ENCODE measurements at places on chromosomes 13 and 19.

GRCh38 chr19:41351339-41352245, 2.1 kb downstream of the TGFB1 start:
- no peak for DNase-seq

DNA sequence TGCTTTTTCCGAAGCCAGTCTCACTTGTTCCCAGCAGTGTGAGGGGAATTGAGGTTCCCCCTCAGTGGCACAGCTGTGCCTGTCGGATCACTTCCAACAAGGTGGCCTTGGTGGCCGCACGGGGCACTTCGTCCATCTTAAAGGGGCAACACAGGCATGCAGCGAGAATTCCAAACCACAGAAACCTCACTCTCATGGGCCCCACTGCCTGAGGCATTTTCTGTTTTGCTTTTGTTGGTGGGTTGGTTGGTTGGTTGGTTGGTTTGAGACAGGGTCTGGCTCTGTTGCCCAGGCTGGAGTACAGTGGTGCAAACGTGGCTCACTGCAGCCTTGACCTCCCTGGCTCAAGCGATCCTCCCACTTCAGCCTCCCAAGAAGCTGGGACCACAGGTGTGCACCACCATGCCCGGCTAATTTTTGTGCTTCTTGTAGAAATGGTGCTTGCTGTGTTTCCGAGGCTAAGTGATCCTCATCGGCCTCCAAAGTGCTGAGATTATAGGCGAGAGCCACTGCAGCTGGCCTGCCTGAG, 3.7 kb upstream of the NDUFS7 start:
- no peak for DNase-seq

DNA sequence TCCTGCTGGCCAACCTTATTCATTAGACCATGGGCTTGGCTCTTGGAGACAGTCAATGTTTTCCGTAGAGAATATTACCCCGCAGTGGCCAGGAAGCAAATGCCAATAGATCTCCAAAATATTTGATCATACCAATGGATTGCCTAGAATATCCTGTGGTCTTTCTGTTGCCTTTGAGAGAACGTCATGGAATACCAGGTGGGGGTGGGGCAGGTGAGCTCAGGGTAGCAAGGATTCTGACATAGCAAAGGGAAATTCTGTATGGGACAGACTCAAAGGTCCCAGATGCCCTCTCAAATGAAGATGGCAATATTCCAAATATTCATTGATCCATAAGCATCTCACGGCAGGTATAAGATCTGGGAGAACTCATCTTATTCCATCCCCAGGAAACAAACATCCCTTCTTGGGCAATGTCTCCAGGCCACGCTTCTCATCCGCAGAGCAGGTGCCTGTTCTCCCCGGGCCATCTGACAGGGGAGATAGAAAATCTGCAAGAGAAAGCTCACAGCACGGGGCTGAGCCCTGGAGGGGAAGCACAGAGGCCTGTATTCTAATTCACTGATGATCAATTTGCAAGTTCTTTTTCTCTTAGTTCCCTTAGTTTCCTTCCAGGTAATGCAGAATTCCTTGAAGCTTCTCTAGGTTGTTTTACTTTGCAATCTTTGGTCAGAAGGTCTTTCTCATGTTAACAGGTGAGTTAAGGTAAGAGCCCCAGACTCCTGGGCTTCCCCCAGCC, 69.6 kb upstream of the TSHZ3 start:
- peak; percentile 76 for DNase-seq

GRCh38 chr19:12194827-12195731, 32.2 kb downstream of the ZNF136 start:
- DNase-seq: peak; percentile 91

DNA sequence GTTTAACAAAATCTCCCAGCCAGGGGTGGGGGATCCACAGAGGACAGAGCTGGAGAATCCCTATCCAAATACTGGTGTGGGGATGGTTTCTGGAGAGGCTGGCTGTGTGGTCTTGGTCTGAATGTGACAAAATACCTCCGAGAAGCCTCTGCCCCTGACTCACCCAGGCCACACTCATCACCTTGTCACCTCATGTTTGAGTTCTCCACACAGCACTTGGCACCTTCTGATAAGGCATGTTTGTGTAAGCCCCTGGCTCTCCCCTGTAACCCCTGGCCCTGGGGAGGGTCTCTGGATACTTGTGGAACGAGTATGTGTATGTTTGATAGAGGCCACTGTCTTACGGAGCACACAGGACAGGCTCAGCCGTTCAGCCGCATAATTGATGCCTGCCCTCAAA, 14.7 kb downstream of the TECR start:
- DNase-seq: no peak

DNA sequence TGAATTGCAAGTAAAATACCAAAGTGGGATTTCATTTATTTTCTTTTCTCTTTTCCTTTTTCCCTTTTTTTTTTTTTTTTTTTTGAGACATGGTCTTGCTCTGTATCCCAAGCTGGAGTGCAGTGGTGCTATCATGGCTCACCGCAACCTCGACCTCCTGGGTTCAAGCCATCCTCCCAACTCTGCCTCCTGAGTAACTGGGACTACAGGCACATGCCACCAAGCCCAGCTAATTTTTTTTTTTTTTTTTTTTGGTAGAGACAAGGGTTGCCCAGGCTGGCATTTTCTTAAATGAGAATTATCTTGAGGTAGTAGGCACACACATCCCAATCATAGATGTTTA, 68.5 kb upstream of the GPR183 start:
- DNase-seq: no peak

DNA sequence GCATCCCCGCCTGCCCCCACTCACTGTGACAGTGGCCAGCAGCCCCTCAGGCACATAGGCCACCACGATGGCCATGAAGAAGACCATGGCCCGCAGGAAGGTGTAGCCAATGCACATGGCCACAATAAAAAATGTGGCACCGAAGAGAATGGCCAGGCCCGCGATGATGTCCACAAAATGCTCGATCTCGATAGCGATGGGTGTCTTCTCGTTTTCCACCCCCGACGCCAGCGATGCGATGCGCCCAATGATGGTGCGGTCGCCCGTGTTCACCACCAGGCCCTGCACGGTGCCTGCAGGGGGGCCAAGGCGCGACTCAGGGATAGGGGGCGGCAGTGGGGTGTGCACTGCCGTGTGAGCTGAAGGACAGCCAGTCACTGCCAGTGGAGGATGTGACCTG, 3.7 kb downstream of the ATP4A start:
- DNase-seq: no peak

GRCh38 chr19:6056801-6057650, 53.3 kb downstream of the RFX2 start:
- DNase-seq: peak; percentile 46

DNA sequence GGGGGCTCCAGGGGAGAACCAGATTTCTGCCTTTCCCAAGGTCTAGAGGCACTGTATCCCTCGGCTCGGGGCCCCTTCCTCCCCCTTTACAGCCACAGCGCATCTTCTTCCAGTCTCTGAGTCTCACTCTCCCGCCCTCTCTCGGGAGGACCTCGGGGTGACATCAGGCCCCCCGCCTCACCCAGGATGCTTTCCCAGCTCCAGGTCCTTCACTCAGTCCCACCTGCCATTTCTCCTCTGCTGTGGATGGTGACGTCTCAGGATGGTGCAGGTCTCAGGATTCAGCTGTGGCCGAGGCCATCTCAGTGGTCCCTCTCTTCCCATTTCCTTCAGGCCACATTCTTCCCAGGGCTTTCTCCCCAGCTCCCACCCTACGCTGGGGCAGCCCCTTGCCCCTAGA, 13.6 kb upstream of the KDM4B start:
- DNase-seq: no peak

GRCh38 chr19:2962018-2962670, 15.2 kb upstream of the TLE6 start:
- DNase-seq: no peak

GRCh38 chr19:47447470-47448359, 24.0 kb downstream of the SLC8A2 start:
- peak; percentile 84 for DNase-seq

- DNase-seq: no peak
Observed at GRCh38 chr19:46189971-46190888, 39.3 kb upstream of the IGFL1 start.

GRCh38 chr19:3506384-3507340, 551 bp downstream of the FZR1 start:
- no peak for DNase-seq

- no peak for DNase-seq
Observed at GRCh38 chr19:54674021-54674617, 11.3 kb downstream of the LILRB4 start.

DNA sequence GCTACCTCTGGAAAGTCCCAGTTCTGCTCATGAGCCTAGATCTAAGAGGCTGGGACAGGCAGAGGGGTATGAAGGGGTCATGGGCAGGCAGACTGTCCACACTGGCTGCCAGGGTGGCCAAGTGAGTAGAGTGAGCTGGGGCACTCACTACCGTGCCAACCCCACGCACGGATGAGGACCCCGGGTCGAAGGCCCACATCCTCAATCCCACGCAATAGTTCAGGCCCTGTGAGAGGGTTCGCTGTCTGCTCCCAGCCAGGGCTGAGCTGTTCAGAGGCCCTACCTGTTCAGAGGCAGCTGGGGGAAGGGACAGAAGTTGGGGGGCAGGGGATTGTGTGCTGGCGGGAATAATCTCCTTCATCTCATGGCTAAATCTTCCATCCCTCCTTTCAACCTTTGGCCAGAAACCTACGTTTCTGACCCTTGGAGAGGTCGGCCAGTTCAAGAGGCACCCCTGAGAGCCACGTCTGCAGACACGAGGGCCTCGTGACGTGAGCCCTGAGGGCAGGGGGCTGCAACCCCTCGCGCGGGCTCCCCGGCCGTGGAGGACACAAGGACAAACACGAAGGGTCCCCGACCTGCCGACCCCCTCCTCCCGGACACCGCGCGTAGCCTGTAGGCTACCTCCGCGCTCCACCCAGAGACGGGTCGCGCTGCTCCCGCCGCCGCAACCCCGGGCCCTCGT, 1.0 kb upstream of the RPS5 start:
- no peak for DNase-seq

DNA sequence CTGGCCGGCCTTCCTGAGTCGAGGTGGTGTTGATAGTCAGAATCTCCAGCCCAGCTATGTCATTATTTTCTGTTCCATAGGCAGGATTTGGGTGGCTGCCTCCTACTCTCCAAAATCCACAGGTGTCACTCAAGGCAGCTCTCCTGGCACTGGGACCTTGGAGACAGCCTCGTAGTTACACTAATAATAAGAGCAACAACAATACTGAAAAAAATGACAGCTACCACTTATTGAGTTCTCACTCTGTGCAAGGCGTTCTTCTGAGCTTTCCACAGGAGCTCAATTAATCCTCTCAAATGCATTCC, 12.2 kb upstream of the KLK12 start:
- no peak for DNase-seq

DNA sequence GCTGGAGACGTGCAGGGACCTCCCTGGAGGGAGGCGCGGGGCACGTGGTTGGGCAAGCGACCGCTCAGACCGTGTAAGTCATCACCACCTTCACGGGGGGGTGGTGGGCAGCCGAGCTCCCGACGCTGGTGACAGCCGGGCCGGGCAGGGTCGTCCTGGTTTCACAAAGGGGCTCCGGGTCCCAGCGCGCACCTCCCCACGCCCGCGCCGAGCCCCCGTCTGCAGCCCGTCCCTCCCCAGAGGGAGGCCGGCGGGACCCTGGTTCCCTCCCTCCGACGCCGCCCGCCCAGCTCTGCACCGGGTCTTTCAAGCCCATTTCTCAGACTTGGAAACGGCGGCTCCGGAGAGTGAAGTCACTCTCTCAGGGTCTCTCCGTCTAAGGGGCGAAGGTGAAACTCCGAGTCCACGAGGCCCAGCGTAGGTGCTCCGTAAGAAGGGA, 729 bp upstream of the ARID3A start:
- no peak for DNase-seq

DNA sequence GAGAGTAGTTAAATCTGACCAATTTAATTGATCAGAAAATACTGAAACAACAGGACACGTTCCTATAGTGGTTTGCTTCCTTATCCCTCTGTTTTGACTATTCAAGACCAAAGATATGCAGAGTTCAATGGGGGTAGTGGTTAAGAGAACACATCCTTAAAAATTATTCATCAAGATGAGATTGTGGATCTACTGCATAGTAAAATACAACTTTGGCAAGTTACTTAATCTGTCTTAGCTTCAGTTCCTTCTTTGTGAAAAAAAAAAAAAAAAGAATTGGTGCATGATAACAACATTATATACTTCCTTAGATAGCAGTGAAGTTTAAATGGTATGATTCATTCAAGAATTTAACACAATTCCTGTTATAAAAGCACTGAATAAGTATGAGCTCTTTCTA, 552.1 kb downstream of the DCT start:
- no peak for DNase-seq

DNA sequence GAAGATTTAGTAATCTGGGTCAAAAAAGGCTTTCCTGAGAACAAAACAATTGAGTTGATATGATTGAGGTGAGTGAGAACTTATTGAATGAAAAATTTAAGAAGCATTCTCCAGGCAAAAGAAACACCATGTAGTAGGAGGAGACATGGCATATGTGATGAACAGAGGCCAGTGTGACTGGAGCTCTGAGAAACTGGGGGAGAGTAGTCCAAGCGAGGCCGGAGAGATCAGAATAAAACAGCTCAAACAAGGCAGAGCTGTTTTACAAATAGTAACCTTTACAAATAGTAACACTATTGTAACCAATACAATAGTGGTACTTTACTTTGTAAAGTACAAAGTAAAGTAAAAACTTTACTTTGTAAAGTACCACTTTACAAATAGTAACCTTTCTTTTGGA, 1159.1 kb downstream of the PCDH9 start:
- no peak for DNase-seq

DNA sequence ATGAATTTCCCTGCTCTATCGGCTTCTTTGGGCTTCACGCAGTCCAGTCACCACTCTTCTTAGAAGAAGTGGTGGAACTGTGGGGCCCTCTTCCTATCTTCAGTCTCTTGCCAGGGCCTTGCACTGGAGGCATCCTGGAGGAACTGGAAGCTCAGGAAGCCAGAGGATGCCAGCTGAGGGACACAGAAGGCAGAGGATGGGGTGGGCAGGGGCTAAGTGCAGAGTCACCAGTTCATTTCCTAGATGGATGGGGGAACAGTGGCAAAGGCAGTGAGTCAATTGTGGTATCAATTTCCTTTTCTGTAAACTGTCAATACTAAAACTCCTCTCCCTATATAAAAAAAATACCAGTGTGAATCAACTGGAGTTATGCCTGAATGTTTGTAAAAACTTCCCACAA, 419.7 kb downstream of the KLF12 start:
- DNase-seq: no peak

GRCh38 chr19:5957170-5957569, 20.8 kb downstream of the RANBP3 start:
- DNase-seq: no peak

DNA sequence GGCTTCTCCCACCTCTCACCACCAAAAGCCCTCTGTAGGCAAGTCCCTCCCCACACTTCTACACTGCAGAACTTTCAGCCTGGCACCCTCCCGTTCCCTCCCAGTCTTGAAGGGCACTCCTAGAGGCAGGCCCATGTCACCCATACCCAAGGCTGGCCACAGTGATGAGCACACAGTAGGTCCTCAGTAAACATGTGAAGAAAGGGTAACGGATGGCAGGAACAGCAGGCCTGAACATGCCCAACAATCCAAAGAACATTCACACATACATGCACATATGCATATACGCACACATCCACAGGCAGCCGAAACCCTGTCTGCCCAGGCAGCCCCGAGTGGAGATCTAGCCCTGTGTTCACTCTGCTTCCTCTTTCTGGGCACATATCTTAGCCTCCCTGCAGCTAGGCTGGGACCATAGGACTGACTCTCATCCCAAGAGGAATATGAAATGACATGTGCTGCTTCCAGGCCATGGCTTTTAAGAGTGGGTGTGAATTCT, 55.2 kb downstream of the CEBPG start:
- no peak for DNase-seq

- DNase-seq: no peak
Observed at GRCh38 chr13:49124693-49125304, 95.3 kb upstream of the MLNR start.

- DNase-seq: no peak
Observed at GRCh38 chr19:33564836-33565338, 43.3 kb upstream of the PEPD start.

- DNase-seq: no peak
Observed at GRCh38 chr13:110984381-110984780, 69.5 kb upstream of the ANKRD10 start.
